Activated CD8-positive, alpha-beta memory T cell treated with anti-CD3 and anti-CD28 coated beads, Interleukin-2, amount 50 U/mL, for 4 hours (primary cell): ENCODE measurements at places on chromosomes 16 and 17.

DNA sequence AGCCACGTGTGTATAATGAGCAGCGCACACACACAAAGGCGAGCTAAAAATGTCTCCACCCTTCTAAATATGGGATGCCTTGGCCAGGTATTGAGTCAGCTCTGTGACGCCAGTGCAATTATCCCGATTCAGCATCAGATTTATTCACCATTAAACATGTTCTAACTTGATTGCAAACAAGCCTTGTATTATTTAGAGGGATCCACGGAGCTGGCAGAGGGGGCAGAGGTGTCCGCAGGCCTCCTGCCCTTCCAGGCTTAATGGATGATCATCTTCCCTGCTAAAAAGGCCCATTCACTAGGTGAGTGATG lies 591.7 kb downstream of the MAF start:
- no peak for DNase-seq

DNA sequence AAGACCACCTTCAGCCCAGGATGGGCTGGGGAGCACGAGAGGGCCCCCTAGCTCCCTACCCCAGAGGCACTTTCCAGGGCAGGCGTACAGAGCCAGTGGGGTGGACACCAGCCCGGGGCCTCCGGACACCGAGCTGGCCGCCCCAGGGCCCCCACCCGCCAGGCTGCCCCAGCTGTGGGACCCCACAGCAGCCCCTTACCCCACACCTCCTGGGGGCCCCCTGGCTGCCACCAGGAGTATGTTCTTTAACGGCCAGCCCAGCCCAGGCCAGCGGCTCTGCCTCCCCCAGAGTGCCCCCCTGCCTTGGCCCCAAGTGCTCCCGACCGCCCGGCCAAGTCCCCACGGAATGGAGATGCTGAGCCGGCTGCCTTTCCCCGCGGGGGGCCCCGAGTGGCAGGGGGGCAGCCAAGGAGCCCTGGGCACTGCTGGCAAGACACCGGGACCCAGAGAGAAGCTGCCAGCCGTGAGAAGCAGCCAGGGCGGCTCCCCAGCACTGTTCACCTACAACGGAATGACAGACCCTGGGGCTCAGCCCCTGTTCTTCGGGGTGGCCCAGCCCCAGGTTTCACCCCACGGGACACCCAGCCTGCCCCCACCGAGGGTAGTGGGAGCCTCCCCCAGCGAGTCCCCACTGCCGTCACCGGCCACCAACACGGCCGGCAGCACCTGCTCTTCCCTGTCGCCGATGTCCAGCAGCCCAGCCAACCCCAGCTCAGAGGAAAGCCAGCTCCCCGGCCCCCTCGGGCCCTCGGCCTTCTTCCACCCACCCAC lies 24.3 kb upstream of the ZFPM1 start:
- DNase-seq = no peak

DNA sequence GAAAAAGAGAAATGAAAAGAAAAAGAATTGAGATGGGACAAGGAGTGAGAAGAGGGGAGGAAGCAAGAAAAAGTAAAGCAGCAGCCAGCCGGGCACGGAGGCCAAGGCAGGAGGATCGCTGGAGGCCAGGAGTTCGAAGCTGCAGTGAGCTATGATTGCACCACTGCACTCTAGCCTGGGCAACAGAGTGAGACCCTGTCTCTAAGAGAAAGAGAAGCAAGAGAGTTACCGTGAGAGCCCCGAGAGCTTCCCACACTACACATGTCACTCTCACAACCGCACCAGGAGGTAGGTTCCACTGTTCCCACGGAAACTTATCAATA lies 18.8 kb upstream of the LITAF start:
- DNase-seq = no peak

DNA sequence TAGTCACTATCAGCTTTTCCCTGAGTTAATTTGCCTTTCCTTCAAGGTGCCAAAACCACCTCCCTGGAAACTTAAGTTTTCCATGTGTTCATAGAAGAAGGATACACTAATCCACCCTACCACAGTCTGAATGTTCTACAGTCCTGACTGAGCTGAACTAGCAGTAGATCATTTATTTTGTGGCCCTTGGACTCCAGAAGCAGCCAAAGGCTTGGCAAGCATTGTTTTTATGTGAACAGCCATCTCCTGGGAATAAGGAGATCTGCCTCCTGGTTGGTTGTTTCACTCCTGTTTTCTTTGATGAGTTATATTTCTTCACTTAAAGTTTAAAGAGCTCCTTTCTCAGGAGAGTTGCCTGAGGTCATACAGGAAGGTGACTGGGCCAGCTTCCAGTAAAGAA lies 634.6 kb upstream of the SOX9 start:
- DNase-seq = no peak

DNA sequence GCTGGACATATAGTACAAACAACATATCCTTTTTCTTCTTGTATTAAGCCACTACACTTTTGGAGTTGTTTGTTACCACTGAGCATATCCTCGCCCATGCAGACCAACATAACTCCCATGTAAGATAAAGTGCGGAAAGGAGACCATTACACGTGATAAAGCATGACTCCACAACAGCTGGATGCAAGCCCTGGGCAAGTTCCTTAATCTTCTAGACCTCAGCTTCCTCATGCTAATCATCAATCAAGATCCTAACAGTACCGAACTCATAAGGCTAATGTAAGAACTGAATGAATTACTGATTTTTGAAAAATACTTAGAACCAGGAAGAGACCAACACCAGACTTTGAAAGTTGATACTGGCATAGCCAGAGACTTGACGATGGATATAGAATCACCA lies 47.0 kb upstream of the GSG1L start:
- DNase-seq = no peak
